Amygdala (tissue), 56 donors: ENCODE measurements at places on chromosomes 7 and 10.

- no peak for DNase-seq
Observed at GRCh38 chr10:22259280-22259679, 41.5 kb upstream of the EBLN1 start.

- DNase-seq = no peak
Observed at GRCh38 chr10:132310701-132311337, 3.1 kb upstream of the STK32C start.

- no peak for DNase-seq
Observed at GRCh38 chr7:16210171-16210570, 211.2 kb downstream of the CRPPA start.

DNA sequence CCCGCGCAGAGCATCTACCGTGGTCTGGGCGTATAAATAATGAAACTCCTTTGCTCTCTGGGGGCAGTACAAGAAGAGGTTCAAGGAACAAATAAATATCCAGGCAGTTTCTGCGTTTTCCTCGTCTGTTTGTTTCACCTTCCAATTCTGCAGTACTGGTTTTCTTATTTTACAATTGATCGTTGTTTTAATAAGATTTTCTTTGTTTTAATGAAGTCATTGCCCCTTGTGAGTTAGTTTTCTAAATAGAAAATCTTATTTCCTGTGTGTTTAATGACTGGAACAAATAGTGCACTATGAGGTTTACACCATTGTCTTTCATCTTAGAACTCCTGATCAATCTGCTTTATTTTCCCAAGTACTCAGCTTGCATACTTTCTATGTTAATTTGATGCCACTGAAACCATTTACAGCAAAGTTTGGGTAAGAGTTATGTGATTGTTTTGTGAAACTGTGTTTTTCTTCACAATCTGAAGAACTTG is 1.2 kb downstream of the PLEKHA1 start:
- no peak for DNase-seq

GRCh38 chr10:61888744-61889143 is 12.8 kb upstream of the ARID5B start:
- no peak for DNase-seq

GRCh38 chr10:14648005-14648765 is 126.5 kb downstream of the FAM107B start:
- DNase-seq = peak; percentile 51

DNA sequence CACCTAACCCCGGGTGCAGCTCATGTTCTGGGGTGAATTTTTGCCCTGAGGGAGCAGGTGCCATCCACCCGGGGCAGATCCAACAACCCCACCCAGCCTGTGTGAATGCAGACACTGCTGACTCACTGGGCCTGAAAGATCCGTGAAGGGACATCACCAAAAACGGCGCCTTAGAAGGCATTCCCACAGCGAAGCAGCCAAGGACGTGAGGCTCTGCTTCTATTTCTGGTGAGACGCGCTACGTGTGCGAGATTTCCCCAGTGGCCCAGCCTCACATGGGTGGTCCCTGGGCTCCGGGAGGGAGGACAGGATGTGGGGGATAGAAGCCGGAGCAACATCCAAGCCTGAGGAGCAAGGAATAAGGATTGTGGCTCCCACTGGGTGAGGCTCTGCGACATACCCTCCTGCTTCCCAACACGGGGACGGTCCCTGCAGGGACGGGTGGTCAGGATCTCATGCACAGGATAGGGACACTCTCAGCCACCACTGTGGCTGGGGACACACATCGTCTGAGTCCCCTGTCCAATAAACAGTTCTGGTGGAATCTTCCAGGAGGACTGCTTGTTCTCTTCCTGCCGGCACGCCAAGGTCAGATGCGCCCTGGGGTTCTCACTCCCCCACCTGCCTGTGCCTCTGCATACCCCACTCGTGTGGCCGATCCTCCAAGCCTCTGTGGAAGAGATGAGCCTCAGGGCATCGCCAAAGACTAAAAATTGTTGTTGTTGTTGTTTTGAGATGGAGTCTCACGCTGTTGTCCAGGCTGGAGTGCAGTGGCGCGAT is 70.2 kb downstream of the ZRANB1 start:
- no peak for DNase-seq

DNA sequence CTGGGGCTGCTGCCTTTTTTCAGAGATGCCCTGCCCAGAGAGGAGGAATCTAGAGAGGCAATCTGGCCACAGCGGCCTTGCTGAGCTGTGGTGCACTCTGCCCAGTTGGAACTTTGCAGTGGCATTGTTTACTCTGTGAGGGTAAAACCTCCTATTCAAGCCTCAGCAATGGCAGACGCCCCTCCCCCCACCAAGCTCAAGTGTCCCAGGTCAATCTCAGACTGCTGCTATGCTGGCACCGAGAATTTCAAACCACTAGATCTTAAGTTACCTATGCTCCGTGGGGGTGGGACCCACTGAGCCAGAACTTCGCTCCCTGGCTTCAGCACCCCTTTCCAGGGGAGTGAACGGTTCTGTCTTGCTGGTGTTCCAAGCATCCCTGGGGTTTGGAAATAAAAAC is 77.2 kb downstream of the EXOC4 start:
- no peak for DNase-seq

DNA sequence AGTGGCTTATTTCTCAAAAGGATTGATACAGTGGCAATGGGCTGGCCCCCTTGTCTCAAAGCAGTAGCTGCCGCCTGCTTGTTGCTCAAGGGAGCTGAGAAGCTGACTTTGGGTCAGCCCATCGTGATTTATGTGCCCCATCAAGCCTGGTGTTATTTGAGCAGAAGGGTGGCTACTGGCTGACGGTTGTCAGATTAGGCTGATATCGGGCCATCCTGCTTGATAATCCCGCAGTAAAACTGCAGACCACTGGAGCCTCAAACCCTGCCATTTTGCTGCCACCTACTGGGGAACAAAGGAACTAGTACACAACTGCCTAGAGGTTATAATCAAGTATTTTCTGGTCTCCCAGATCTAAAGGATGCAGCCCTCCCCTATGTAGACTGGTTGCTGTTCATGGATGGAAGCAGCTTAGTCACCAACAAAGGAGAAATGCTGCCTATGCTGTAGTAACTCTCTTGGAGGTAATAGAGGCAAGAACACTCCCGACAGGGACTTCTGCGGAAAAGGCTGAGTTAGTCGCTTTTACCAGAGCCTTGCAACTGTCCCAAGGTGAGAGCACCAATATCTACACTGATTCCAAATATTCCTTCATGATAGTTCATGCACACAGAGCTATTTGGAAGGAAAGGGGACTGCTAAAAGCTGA is 65.9 kb upstream of the ZNF92 start:
- DNase-seq = no peak

DNA sequence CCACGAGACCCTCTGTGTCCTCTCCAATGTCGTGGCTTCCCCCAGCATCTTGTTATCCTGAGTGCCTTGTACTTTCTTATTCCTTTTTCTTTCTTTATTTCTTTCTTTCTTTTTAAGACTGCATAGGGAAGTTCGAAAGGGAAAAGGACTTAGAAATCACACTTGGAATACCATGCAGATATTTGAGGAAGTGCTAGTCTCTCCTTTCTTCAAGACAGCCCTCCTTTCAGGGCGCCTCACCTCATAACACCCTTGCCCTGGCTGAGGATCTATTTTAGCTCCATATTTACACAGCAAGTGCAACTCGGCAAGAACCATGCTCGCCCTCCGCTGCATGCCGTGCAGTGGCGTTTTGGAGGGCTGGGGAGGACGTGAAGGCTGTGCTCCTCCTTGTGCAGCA is 232.3 kb upstream of the GLI3 start:
- DNase-seq = no peak

GRCh38 chr7:25246306-25246705 is 18.0 kb upstream of the NPVF start:
- no peak for DNase-seq

DNA sequence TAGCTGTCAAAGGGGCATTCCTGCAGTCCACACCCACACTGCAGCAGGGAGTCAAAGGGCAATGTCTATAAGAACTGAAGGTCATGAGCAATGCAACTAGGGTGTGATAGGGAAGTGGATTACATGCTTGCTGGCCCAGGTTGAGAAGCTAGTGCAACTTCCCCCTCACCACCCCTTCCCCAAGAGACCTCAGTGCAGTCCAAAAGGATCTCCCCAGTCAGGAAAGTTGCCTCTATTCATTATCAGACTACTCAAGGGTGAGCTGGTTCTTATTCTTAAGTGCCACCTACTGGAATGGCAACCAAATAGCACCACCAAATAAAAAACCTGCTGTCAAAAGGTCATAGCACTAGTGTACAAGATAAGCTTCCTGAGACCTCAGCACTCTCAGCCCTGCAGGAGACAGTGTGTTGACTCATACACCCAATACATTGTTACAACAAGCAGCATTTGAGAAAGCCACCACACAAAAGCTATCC is 28.2 kb downstream of the MTERF1 start:
- no peak for DNase-seq

- DNase-seq = no peak
Observed at GRCh38 chr10:124545351-124546054, 83.9 kb downstream of the LHPP start.

- DNase-seq = no peak
Observed at GRCh38 chr10:89360157-89360556, 17.7 kb upstream of the IFIT1B start.

DNA sequence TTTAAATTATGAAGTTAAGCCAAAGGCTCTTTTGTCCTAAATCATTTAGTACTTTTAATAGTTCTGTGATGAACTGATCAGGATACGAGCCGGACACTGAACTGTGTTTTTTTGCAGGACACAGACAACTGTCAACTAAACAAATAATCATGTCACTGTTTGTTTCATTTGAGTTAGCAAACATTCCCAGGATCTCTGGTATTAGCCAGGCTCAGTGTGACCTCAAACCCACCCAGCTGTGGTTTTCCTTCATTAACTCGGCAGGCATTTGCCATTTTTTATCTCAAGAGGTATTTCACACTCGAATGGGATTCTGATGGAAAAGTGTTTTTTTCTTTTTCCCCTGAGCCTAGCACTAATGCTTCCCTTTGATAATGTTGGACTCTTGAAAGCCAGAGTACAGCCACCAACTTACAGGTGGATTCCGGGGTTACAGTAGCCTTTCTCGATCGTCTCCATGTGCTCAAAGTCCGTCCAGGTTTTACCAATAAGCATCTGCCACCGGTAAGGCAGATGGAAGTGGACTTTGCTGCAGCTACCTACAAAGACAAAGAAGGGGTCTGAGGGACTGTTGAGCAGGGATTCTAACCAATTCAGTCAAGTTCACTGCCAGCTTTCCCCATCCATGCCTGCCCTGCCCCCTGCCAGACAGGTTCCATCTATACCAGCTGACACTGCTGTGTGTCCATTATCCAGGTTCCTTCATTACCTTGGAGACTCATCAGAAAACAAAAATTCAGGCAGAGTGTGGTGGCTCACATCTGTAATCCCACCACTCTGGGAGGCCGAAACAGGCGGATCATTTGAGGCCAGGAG is 33.4 kb downstream of the ZC3HAV1 start:
- DNase-seq = no peak

DNA sequence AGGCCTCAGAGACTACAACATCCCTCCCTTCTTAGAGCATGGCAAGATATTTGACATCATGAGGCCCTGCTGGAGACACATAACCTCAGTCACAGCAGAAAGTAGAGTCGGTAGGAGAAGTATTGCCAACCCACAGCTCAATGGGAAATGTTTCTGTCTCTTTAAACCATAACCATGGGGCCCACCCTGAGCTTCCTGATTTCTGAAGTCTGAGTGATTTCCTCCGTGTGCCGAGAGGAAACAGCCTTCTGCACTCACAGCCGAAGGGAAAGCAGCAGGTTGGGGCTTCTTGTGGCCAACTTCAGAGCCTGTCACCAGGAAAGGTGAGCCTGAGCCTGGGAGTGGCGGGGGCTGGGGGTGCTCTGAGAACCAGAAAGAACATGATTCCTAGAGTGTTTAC is at the start of gene GIMAP1:
Gene GIMAP1 (plus strand): TSS at position 246 of the 400 bp plus-strand sequence. CDS start 2,435 bp downstream, outside the sequence.
- no peak for DNase-seq

DNA sequence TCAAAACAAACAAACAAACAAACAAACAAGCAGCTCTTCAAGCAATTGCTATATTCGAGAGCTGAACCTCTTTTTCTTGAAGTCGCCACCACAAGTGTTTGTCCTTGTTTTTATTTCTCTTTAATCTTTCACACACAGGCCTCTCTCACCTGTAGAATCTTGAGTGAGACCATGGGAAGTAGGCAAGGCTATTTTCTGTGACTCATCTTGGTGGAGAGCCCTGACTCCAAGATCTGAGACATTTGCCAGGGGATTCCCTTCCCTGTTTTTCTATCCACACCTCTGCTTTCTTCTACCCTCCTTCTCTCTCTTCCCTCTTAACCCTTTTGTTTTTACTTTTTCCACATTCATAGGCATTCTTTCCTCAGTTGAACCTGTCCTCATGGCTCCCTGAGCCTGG is 8.0 kb upstream of the TAS2R60 start:
- DNase-seq = no peak

DNA sequence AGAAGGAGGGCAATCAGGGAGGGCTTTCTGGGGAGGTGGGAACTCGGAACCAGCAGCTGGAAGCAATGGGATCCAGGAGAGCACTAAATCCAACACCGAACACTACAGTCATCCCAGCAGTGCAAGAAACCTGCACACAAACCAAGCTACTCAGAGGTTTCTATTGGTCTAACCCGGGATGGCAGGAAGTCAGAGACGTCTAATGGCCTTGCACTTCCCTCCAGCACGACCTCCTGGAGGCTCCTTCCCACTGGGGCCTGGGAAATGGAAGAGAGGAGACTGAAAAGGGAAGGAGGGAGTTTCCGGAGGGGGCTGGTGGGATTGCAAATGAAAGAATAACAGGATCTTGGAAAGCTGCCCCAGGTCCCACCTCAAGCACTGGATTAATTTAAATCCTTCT is 56.3 kb downstream of the TEX36 start:
- DNase-seq = no peak

- DNase-seq = no peak
Observed at GRCh38 chr10:59336632-59337031, 25.7 kb downstream of the FAM13C start.

DNA sequence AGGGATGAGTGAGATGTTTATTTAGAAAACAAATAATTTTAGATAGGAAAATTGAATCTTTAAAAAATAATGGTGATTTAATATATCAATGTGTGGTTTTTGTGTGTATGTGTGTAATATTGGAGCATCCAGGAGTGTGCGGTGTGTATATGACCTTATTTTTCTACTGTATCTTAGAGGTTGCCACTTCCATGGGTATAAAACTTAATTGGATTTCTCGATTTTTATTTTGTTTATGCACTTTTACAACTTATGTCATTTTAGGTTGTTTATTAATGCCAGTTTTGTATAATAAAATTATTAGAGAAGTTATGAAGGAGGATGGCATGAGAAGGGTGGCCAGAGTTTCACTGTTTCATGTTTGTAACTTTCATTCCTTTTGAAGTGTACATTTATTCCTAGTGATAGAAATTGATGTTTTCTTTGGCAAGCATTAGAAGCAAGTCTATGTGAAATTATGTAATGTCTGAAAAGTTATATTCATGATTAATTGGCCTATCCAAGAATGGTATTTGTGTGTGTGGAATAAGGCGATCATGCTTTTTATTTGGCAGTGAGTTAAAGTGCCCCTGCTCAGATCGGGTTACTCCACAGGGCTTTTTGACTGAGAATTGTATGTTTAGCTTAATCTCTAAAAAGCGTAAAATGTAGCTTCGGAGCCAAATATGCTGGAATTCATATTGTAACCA is 110.3 kb downstream of the KAT6B start:
- no peak for DNase-seq

GRCh38 chr7:18520450-18521235 is 25.1 kb downstream of the HDAC9 start:
- no peak for DNase-seq
